Fibroblast of skin of right biceps (primary cell): ENCODE measurements at places on chromosomes 4 and X.

DNA sequence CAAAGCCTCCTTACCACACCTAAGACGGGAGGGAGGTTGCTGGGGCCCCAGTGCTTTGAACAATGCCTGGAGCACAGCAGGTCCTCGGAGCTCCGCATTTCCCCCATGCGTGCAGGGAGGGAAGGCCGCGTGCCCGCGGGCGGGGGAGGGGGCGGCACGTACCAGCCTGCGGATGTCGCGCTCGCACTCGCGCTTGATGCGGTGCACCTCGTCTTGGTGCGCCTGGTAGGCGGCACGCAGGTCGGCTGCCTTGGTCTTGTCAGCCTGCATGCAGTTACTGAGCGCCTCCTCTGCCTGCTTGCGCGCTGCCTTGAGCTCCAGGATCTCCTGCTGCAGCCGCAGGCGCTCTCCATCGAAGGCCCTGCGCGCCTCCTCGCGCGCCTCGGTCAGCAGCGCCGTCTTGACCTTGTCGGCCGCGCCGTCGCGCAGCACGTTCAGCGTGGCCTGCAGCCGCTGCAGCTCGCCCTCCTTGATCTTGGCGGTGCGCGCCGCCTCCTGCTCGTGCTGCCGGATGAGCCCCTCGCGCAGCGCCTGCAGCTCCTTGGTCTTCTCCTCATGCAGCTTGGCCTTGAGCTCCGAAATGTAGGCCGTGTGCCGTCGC, 87.2 kb upstream of the C4orf50 start:
- no peak for DNase-seq

DNA sequence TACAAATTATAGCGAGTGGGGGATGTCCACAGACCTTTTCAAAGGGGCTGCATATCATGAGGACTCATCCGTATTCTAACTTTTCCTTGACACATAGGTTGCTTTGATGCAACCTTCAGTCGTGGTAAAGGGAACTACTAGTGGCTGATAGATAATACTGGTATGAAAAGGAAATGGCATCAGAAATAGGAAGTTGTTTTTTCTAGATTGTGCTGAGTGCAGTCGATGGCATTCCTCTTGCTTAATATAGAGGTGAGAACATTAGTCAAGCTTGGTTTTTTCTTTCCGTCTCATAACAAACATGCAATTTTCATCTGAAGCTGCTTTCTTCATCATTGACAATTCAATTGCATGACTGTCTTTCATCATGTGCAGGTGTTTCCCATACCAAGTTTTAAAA, 16.6 kb downstream of the ENPEP start:
- no peak for DNase-seq

DNA sequence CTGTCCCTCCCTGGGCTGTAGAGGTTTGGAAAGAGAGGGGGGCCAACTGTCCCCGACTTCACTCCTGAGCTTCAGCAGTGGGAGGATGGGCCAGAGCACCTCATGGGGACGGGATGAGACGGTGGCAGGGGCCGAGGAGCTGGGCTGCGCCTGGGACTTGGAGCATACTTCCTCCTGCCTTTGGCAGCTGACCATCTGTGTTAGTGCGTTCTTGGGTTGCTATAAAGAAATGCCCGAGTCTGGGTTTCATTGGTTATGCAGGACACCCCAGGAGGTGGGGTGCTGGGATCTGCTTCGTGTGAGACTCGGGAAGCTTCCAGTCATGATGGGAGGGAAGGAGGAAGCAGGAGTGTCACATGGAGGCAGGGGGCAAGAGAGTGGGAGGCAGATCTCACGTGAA, 7.4 kb downstream of the PSAPL1 start:
- no peak for DNase-seq

GRCh38 chr4:107808572-107808971, 16.2 kb upstream of the SGMS2 start:
- DNase-seq: no peak

DNA sequence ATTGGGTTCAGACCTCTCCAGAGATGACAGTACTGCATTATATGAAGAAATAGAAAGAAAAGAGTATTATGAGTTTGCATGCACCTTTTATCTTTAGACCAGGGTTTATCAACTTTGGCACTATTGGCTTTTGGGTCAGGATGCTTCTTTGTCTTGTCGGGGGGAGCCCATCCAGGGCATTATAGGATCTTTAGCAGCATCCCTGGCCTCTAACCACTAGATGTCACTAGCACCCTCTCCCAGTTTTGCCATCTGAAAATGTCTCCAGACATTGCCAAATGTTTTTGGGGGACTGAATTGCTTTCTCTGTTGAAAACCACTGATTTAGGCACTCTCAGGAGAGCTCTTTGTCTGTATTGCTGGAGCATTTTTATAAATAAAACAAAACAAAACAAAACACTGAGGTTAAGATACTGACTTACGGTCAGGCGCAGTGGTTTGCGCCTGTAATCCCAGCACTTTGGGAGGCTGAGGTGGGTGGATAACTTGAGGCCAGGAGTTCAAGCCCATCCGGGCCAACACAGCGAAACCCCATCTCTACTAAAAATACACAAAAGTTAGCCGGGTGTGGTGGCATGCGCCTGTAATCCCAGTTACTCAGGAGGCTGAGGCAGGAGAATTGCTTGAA, 23.6 kb downstream of the CA5B start:
- peak; percentile 26 for DNase-seq

GRCh38 chr4:113673450-113673849, 88.1 kb downstream of the CAMK2D start:
- DNase-seq: peak; percentile 36

DNA sequence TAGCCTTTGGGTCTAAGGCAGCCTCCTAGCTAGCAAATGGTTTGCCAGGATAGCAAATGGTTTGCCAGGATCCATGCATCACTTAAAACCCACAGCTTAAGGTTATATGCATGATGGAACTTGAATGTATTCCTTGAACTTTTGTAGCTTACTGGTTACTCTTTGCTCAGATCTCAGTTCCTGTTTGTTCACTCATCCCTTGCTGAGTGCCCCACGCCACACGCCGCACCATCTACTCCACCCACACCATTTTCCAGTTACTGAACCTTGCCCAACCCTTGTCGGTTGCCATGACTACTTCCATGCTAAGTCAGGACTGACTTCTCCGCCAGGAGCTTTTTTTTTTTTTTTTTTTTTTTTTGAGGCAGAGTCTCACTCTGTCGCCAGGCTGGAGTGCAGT, 29.5 kb upstream of the XIAP start:
- no peak for DNase-seq

GRCh38 chr4:124631760-124632159, 80.8 kb downstream of the ANKRD50 start:
- DNase-seq: peak; percentile 98

- DNase-seq: peak; percentile 32
These were observed 455.4 kb upstream of the ADGRL3 start for GRCh38 chr4:60744767-60745166.
